ENCODE measurements at places on chromosomes 2 and 18.

DNA sequence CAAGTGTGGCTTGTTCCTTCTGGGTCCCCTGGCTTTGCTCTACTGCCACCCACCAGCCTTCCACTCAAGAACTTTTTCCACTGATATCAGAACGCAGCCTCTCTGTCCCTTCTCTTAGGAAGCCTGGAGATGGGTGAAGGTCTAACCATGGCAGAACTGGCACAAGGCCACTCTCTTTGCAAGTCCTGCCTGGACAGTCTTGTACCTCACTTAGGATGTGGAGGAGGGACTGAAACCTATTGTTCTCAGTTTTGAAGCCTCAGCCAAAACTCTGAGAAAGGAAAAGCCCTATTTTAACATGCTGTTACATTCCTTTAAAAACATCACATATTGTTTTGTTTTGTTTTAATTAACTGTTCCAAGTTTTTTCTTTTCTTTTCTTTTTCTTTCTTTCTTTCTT lies 58.9 kb upstream of the NCOA1 start:
- DNase-seq, result peak; percentile 22

- DNase-seq, result no peak
Observed at GRCh38 chr2:234865586-234865985, 86.2 kb upstream of the SH3BP4 start.

- no peak for DNase-seq
Observed at GRCh38 chr2:141260911-141261310, 869.9 kb downstream of the LRP1B start.

GRCh38 chr18:46211816-46212215 lies 107.6 kb downstream of the HAUS1 start:
- no peak for DNase-seq
